NCI-H1105 treated with DMSO at 0.1 percent for 48 hours (cell line): ENCODE measurements at places on chromosomes 2 and 18.

- DNase-seq = no peak
Measured at GRCh38 chr18:48844271-48844670, 106.5 kb downstream of the SMAD7 start.

DNA sequence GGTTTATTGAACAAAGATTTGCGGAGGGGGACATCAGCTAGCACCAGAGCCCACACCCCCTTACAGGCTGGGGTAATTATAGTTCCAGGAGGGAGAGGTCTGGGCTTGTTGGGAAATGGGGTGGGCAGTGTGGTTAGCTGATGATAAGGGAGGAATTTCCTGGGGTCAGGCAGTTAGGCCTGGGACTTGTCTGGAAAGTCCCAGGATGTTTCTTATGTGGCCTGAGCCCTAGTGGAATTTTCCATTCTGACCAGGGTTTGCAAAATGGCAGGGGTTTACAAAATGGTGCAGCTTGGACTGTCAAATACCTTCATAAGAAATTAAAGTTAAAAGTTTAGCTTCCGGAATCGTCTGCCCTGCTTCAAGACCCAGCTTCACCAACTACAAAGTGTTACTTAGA lies 199.1 kb downstream of the FBXO15 start:
- DNase-seq = no peak

- DNase-seq = no peak
Measured at GRCh38 chr2:11534071-11534745, 363 bp downstream of the GREB1 start.

GRCh38 chr2:231616296-231616695 lies 23.6 kb downstream of the TEX44 start:
- DNase-seq = no peak
